ENCODE measurements at places on chromosomes 5 and 9.

- DNase-seq, result no peak
Observed at GRCh38 chr9:113719919-113720318, 156.2 kb upstream of the ZNF618 start.

DNA sequence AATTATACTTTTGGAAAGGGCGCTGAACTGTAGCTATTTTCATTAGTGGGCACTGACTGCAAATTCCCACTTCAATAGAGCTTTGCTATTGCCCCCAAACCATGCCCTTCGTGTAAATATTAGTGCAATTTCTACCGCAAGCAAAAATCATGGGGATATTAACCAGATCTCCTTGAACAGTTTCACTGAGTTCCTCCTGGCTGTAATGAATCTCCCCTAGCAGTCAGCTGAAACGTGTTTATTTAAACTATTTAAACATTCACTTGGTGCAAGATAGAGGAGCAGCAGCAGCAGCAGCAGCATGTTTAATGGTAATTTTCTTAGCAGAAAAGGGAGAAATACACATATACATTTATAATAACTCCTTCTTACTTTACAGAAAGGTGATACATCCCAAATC lies 54.4 kb downstream of the ARRDC3 start:
- DNase-seq, result no peak

DNA sequence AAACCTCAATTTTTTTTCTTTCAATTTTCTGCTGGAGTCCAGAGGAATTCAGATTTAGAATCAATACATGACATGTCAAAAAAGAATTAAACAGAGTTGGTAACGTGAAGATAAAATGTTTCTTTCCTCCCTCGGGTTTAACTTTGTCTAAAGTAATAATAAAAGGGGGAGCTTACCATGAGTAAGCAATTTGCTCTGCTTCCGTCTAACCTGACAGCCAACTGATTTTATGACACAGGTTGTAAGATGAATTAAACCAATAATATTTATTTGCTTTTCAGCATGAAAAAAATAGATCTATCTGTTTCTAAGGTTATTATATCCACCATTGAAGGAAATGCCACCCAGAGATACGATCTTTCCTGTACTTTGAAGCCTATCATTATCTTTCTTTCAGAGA lies 352.6 kb downstream of the OSTF1 start:
- DNase-seq, result no peak

DNA sequence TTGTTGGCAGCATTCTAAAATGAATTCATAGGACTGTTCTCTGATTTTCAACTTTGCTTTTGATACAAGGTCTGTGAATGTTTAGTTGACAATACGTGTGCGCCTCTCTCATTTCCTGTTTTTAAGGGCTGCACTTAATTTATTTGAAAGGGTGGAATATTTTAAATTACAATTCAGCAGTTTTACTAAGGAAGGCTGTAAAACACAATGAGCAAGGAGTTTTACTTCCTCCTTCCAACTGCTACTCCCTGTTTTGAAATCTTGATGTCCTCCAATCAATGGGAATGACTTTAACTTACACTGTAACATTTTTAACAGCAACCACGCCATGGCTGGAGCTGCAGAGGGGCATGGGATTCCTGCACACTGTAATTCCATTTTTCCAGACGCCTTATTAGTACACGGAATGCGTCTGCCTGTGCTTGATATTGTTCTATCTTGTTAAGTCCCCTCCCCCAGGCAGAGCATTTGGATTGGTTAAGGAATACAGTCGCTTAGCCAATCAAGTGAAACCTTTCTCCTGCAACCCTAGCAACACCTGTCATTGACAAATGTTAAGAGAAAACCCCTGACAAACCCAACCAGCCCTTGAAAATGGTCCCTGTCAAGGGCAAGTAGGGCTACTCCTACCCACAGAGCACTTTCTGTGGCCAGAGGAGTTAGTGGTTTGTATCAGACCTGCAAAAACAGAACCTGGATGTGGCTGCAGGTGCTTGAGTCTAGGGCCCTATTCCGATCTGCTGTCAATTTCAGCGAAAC lies 12.5 kb upstream of the ZSWIM6 start:
- no peak for DNase-seq

GRCh38 chr9:122445155-122445749 lies 32.5 kb downstream of the OR1J1 start:
- DNase-seq, result no peak

GRCh38 chr9:99828417-99829176 lies 6.9 kb downstream of the NR4A3 start:
- no peak for DNase-seq

- DNase-seq, result no peak
Observed at GRCh38 chr5:115480900-115481299, 63.7 kb downstream of the FEM1C start.

- DNase-seq, result no peak
Observed at GRCh38 chr9:114607671-114608524, 3.2 kb upstream of the TMEM268 start.

- DNase-seq, result no peak
Observed at GRCh38 chr5:55885359-55885758, 34.2 kb downstream of the IL31RA start.

DNA sequence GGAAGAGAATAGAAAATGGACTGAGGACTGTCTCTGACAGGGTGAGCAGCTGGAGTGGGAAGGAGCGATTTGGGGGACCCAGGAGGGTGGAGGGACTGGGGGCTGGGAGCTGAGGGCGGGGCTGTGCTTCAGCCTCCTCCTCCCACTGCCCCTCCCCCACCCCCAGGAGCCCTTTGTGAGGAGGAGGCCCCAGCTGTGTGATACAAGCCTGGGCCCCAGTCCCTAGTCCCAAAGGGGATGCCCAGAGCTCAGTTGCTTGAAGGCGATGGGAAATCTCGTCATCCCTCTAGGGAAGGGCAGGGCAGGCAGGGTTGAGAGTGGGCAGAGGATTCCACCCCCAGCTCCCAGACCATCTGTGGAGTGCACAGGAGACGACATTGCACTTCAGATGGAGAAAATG lies at the start of gene SPATA31E1:
Gene SPATA31E1, plus strand, starts transcription at position 251 of the 400 bp plus-strand sequence. Its CDS starts 15 bp downstream, at position 266.
- no peak for DNase-seq

- no peak for DNase-seq
Observed at GRCh38 chr5:14816374-14816998, 55.1 kb downstream of the ANKH start.

DNA sequence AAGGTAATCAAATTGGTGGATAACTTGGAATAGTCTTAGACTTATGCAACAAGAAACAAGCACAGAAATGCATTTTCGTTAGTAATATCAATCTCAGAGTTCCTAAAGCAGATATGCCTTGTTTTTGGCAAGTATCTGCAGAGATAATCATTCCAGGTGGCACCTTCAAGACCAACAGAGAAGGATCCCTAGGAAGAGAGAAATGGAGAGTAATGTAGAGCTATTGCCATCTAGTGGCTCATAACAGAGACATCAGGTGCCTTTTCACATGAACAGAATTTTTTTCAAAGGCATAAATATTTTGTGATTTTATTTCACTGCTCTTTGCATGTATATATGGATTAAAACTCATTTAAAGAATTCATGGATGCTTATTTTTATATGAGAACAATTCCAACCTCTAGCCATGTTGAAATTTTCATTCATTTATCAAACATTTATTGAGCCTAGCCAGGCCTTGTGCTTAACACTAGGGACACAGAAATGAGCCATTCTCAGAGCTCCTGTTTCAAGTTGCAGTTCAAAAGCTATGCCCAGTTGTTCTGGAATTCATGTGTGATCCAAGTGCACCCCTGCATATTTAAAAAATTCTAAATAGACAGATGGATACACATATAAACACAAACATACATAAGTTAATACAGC lies 117.5 kb upstream of the OR13F1 start:
- DNase-seq, result peak; percentile 73

DNA sequence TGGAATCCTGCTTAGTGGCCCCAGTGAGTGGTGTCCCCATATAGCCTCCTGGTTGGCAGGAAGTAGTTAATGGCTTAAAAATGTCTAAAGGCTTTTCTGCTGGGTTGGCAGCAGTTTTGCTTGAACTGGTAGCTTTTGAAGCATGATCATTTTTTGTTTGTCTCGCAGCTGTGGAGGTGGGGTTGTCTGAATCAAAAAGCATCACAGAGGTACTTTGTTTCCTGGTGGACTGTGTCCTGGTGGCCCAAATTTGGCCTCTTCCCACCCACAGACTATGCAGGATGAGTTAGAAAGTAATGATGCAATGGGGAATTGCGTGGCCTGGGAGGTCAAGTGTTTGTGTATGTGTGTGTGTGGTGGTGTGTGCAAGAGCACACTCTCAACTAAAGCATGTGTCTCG lies 322.7 kb downstream of the ARHGEF28 start:
- no peak for DNase-seq

DNA sequence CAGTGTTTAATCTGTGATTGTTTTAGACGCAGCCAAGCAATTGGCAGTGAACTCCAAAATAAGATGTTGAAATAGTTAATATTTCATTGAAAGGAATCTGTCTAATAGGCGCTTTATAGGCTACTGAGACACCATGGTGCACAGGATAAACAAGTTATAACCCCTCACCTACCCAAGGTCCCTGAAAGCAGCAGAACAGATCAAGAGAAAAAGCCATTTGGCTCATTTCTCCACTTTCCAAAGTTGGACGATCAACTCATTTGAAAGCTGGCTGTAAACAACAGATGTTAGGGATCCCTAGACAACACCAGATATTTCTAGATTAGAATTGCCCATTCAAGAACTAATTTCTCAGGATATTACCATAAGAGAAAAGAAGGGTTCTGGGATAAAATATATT lies 4.9 kb downstream of the PUM3 start:
- no peak for DNase-seq

GRCh38 chr5:180498378-180498777 lies 4.2 kb downstream of the CNOT6 start:
- no peak for DNase-seq

DNA sequence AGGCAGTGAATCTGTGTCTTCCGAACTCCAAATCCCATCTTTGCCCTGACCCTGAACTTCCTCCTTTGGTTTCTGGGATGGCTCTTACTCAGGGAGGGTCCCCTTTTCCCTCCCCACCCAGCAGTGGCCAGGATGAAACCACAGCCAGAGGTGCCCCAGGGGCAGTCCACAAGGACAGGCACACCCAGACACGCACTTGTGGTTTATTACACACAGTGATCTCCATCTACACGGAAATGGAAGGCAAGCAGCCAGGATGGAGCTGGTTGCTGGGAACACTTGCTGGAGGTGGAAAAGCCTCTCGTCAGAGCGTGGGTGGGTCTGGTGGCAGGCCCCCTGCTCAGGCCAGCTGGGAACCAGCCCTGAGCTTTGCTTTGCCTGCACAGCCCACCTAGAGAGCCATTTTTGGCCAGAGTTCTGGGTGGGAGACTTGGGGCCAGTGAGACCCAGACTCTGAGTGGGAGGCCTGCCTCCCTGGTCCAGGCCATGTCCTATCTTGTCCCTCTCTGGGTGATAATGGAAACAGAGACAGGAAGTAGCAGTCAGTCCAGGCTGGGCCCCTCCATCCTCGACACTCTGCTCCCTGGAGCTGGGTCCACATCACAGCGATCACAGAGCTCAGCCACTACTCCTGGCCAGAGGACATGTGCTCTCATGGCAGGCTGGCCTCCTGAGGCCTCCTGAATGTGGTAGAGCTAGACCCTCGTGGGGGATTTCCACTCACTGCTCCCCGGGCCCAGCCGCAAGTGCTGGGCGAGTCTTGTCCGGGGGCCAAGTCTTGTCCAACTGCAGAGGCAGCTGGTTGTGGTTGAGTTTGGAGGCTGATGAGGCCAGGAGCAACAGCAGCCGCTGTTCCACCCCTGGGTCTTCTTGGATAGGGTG lies 5.1 kb upstream of the PHYKPL start:
- DNase-seq, result no peak

GRCh38 chr5:42908509-42909488 lies 97.1 kb upstream of the SELENOP start:
- peak; percentile 83 for DNase-seq

GRCh38 chr5:124043456-124043855 lies 531.5 kb downstream of the CSNK1G3 start:
- peak; percentile 47 for DNase-seq

- no peak for DNase-seq
Observed at GRCh38 chr9:126472948-126473298, 140.8 kb upstream of the LMX1B start.

DNA sequence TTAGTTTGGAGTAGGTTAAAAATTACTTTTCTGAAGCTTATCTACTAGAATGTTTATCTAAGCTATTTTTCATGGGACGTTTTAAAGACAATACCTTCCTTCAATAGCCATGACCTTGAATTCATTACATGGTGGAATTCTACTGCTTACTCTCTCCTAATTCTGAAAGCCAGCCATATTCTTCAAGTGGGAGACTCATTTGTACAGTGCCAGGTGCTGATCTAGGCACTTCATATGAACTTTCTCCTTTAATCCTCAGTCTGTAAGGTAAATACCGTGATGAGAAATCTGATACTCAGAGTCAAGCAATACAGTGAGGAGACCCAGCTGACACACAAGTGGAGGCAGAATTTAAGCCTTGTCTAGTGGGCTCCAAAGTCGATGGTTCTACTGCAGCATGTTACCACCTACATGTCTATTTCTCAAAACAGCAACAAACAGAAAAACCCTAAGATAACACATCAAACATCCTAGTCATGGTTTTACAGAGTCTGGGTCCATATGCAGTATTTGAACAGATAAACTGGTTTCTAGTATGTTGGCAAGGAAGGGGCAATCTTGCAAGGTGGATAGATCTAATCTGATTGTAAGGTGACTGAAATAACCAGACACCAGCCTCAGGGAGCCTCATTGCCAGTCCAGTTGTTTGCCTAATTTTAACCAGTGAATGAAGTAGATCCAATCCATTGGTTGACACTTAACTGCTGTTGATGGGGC lies 243.7 kb downstream of the PIK3R1 start:
- no peak for DNase-seq

DNA sequence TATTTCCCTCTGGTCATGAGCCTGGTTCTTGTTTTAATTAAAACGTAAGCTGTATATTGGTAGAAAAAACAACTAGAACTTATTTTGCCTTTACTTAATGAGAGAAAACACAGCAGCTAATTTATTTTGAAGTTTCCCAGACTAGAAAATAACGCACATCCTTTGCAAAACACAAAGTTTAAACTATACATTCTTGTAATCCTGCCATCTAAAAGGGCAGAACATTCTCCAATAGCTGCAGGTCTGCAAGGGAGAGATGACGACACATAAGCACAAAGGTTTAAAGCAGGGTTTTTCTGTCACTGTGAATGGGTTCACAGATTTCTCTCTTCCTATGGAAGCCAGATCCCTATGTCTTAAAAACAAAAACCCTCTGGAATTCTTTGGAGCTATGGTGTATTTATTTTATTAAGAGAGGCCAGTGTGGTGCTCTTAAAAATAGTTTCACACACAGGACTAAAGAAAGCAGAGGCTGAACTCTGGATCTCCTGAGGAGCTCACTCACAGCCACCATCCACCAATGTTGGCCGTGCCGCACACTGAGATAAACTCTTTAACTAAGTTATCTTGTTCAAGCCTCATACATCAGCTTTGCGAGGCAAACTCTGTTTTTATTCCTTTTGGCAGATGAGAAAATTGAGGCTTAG lies 82.4 kb downstream of the SNCAIP start:
- DNase-seq, result no peak

- no peak for DNase-seq
Observed at GRCh38 chr5:2381861-2382260, 369.6 kb downstream of the IRX2 start.

DNA sequence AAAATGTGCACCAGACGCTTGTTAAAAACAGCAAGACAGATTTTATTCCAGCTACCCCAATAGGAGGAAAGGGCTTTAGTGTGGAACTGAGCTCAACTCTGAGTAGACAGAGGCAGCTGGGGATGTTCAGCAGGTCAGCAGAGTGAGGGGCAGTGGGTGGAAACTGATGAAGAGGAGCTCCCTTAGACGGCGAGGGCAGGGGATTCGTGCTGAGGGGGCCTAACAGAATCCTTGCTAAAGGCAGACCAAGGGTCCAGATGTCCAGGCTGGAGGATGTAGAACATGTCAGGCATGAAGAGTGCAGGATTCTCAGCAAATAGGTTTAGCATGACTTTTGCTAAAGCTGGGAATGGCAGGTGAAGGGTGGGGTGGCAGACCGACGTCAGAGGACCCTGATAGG lies 71.9 kb upstream of the OLFM1 start:
- no peak for DNase-seq

Data from Kasumi-1 (cell line).